ENCODE measurements at places on chromosomes 4 and X. TPM values are rescaled to one million over a fixed set of nuclear protein-coding genes. Genes with fewer than 3 reads are reported as not detected.

GRCh38 chr4:23966725-23967124, 76.9 kb upstream of the PPARGC1A start:
- no peak for DNase-seq

DNA sequence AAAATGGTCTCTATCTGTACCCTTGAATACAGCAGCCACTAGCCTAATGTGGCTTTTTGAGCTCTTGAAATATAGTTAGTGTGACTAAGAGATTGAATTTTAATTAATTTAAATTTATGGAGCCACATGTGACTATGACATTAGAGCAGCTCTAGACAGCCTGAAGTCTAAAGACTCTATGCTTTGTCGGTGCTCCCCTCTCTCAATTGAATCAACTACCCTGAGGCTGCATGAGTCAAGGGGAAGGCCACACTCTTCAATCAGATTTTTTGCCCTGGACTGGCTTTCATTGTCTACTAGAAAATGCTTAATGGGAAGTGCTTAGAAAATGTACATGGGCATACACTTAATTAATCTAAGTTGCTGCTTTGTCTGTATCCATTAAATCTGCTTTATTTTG, 11.7 kb downstream of the TLR7 start:
- DNase-seq = no peak

Gene SPANXA1
- total RNA-seq = not detected

GRCh38 chr4:11535333-11535732, 106.6 kb upstream of the HS3ST1 start:
- DNase-seq = no peak

GRCh38 chr4:168498251-168498650, 1.4 kb downstream of the PALLD start:
- no peak for DNase-seq

DNA sequence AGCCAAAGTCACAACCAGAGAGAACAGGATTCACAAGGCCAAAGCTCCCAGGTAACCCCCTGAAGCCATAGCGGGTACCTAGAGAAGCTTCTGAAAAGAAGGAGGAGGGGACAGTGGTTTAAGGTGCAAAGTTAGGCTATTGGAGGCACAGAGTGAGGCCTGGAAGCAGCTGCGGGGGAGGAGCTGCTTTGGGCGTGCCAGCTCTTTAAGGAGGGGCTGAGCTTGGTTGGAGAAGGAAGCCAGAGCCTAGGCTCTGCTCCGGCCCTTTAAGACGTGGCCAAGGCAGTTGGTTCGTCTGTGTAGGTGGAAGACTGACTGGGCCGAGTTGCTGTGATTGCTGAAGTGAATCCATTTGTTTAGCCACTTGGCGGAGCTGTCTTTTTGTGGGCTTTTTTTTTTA, 1.5 kb downstream of the KLF8 start:
- DNase-seq = peak; percentile 56

GRCh38 chr4:176238826-176239225, 30.2 kb downstream of the ASB5 start:
- no peak for DNase-seq

Gene CXCL6
- 0.42 TPM for total RNA-seq

GRCh38 chrX:97102938-97103337, 219.2 kb downstream of the RPA4 start:
- no peak for DNase-seq

GRCh38 chr4:155060419-155060818, 148.0 kb upstream of the NPY2R start:
- DNase-seq = no peak

DNA sequence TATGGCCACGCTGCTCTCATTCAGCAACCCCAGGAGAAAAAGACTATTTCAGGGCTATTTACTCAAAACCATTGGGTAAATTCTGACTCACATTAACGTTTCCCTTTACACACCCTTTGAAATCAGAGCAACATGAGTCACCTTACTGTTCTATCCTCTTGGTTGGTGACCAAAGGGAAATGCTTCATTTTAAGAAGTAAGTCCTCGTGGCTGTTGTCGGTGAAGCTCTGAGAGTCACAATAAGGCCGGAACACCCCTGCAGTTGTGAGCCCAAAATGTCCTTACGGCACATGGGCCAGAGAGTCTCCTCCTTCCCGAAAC, 56.3 kb upstream of the SPRY1 start:
- DNase-seq = no peak

Gene P2RY10
- total RNA-seq = 1.6 TPM

- DNase-seq = no peak
Observed at GRCh38 chrX:109936114-109936513, 66.8 kb upstream of the TMEM164 start.

Gene ARHGAP4
- 19.9 TPM for total RNA-seq

GRCh38 chr4:24056289-24056688, 166.4 kb upstream of the PPARGC1A start:
- DNase-seq = no peak

DNA sequence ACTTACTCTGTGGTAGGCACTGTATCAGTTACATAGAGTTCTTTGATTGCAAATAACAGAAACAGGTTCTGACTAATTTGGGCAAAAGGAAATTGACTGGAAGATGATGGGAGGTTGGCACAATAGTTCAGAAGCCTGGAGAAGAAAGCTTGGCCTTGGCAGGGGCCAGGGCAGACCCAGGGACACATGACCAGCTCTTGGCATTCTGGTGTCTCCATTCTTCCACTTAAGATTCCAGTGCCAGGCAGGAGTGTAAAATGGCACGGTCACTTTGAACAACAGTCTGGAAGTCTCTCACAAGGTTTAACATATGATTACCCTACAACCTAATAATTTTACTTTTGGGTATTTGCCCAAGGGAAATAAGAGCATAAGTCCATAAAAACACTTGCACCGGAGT, 175.9 kb downstream of the BCOR start:
- no peak for DNase-seq

Gene FAM9B
- total RNA-seq = not detected

Gene DCAF12L2
- not detected for total RNA-seq

Gene DGAT2L6
- not detected for total RNA-seq

DNA sequence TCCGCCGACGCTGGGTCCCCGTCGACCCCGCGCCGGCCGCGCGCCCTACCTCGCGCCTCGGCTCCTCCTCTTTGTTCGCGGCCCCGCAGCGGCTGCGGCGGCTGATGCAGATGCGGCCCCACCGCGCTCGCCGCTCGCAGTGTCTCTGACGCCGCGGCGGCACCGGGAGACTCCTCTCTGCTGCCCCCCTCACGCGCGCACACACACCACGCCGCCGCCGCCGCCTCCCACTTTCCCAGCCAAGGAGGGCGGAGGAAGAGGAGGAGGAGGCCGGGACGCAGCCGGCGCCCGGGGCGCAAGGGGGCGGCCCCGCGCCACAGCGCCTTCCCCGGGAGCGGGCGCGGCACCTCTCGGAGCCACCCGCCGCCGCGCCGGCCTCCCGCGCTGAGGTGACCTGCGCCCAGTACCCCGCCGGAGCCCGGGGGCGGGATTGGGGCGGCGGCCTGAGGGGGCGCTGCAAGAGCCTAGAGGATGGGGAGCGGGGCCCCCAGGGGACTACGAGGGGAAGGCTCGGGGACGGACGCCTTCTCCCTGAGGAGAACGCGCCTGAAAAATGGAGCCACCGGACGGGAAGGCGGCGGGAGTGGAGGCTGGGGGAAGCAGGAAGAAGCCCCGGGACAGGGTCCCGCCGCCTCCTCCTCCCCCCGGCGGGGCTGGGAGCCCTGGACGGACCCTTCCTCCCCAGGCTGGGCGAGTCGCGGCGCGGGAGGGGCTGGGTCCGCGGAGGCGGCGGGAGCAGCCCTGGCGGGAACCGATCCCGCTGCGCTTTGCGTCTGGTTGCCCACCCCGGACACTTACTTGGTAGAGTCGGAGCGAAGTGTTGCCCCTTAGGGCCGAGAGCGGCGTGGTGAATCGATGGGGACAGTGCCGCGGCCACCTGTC, at the start of gene SH3RF1:
SH3RF1 (minus strand) TSS at position 147 of the 882 bp plus-strand sequence. CDS start 1,744 bp downstream, outside the sequence.
- peak; percentile 89 for DNase-seq

DNA sequence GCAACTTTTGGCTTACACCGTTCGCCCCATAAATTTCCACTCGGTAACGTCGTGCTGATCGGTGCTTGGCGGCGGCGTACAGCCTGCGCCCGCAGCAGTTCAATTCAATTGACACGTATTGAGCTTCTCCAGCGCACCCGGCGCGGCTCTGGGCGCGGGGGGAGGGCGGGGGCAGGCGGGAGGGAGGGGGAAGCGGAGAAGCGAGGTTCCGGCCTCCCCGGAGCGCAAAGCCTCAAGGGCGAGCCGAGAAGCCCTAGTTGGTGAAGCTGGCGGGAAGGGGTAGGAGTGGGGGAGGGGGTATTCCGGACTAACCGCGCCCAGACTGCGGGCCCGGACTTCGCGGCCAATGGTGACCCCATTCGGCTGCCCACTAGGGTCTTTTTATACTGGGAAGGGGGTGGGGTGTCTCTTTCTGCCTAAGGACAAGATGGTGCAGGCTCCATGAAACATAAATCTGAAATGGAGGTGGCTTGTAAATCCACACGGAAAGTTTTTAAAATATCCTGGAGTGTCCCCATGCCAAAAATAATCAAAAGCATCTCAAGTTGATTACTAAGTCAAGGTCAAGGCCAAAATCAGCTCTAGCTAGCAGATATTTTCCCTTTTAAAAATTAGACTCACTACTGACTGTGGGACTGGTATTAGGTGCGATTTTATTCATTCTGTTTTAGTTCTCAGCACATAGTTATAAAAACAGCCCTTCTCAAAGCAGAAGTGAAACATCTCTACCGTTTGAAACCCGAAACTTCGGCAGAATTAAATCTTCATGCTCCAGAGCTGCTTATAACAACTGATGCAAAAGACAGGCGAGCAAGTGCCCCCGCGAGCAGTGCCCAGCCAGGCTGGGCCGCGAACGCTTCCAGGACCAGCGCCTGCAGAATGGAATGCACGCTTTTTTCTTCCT, 1.5 kb upstream of the BCOR start:
- DNase-seq = peak; percentile 57

Gene GPR119
- 0.32 TPM for total RNA-seq

DNA sequence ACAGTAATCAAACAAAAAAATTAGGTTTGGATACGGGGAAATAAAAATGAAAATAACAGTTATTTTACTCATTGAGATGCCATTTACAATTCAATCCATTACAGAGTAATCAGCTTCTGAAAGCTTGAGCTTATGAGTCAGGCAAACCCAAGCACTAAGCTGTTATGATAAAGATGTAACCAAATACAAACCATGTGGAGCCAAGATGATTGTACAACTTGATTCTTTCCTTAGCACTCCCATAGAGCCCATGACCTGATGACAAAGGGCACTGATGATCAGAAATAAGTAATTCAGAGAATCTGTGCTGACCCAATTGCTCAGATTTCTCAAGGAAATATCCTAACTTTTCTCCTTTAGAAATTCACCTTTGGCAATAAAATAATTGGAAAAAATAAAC, 40.5 kb upstream of the PRKG2 start:
- no peak for DNase-seq
